SW 1271 (cell line): ENCODE measurements at places on chromosomes 2 and 18.

DNA sequence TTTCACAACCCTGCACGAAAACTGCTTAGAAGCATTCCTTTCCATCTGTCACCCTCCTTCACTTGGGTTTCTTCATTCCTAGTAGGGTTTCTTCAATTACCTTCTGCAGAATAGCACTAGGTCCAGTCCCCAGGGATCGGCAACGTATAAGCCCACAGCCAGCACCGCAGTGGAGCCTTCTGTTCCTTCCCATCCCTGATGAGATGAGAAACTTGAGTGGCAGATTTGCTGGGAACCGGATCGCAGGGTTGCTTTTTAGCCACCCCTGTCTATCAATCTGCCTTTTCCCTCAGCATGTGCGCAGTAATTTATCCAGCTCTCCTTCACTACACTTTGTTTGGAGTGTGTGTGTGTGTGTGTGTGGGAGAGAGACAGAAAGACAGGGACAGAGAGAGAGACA lies 94.2 kb downstream of the CD8B2 start:
- DNase-seq, result no peak

DNA sequence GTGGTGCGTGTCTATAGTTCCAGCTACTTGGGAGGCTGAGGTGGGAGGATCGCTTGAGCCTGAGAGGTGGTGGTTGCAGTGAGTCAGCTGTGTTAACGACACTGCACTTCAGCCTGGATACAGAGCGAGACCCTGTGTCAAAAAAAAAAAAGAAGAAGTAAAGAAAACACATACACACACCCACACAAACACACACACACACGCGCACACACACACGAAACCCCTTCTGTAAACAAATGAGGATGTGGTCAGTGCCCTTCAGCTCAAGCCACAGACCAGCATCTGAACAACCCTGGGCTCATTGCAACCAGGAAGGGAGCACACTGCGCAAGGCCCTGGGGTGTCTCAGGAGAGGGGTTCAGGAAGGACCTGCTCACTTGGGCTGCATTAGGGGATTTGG lies 47.9 kb upstream of the KCNF1 start:
- DNase-seq, result no peak

GRCh38 chr2:211751848-211752247 lies 786.8 kb downstream of the ERBB4 start:
- DNase-seq, result no peak

GRCh38 chr18:56326336-56327072 lies 311.9 kb downstream of the TXNL1 start:
- no peak for DNase-seq

DNA sequence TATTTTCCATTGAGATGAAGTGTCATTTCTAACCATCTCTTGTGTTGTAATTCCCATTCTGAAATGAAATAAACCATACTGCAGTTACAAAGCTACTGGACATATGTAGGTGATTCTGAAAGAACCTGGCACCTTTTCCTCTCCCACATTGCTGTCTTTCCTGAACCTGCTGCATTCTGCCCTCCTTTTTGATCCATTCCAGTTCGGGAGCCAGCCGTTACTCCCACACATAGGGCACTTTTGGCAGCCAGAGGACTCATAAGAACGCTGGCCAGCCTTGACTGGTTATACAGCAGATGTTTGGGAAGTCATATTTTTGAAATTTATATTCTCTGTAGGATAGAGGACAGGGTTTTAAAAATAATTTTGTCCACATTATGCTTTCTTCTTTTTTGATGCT lies 369.8 kb upstream of the CDH7 start:
- DNase-seq, result no peak

DNA sequence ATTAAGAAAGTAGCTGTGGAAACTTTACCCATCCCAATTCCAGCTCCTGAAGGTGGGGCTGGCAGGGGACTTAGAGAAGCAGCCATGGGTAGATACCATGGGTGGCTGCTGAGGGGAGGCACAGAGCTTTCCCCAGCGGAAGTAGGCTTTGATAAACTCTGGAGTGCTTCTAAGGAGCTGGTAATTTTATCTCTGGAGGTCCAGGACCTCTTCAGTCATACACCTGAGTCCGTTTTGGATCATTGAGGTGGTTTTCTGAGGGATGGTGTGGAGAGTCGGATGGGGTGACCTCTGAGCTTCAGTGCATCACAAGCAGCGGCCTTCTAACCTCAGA lies 36.7 kb upstream of the BMP10 start:
- DNase-seq, result no peak

GRCh38 chr2:53130441-53130943 lies 637.1 kb upstream of the CHAC2 start:
- DNase-seq, result no peak

DNA sequence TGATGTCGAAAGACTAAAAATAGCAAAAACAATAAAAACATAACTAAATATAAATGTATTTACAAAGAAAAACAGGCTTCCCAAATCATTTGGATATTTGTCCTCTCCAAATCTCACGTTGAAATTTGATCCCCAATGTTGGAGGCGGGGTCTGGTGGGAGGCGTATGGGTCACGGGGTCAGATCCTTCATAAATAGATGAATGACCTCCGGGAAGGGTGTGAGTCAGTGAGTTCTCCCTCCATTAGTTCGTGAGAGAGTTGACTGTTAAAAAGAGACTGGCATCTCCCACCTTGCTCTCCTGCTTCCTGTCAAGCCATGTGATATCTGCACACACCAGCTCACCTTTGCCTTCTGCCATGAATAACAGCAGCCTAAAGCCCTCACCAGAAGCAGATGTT lies 703.0 kb downstream of the TMEM182 start:
- no peak for DNase-seq

- no peak for DNase-seq
Observed at GRCh38 chr2:168191955-168192785, 55.2 kb downstream of the STK39 start.

DNA sequence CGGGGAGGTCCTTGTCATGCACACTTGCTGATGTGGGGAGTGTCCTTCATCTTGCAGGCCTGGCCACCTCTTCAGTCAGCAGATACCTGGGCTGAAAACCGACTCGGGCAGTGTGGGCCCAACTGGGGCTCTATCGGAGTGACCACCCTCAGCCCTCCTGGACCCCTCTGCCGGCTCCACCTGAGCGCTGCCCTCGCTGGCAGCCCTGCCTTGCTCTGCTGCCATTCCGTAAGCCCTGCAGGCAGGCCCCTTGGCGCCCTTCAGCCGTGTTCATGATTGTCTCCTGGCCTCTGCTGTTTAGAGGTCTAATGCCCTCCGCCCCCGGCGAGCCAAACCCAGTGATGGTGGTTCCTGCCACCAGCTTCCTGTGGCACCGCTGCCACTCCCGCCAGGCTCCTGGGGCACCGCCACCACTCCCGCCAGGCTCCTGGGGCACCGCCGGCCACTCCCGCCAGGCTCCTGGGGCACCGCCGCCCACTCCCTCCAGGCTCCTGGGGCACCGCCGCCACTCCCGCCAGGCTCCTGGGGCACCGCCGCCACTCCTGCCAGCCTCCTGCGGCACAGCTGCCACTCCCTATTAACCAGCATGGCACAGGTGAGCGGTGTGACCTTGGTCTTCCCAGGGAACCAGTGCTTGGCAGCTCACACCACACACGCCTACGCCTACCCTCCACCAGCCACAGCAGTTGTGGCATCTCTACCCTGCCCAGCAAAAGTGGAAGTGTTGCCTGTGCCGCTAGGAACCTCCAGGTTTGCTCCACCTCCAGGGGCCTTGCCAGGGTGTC lies 15.9 kb downstream of the CAPN10 start:
- DNase-seq, result no peak

DNA sequence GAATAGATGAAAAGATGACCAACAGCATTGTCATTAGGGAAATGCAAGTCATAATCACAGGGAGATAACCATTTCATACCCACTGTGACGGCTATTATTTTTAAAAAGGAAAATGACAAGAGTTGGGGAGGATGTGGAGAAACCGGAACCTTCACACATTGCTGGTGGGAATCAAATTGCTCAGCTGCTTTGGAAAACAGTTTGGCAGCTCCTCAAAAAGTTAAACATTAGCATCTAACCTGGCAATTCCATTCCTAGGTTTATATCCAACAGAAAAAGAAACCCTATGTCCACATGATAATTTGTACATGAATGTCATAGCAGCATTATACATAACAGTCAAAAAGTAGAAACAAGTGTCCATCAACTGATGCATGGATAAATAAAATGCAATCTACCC lies 58.2 kb downstream of the KCNG3 start:
- DNase-seq, result no peak

- DNase-seq, result no peak
Observed at GRCh38 chr2:102337481-102338386, 17.9 kb upstream of the IL18R1 start.

- no peak for DNase-seq
Observed at GRCh38 chr2:129055824-129056223, 737.2 kb upstream of the HS6ST1 start.

DNA sequence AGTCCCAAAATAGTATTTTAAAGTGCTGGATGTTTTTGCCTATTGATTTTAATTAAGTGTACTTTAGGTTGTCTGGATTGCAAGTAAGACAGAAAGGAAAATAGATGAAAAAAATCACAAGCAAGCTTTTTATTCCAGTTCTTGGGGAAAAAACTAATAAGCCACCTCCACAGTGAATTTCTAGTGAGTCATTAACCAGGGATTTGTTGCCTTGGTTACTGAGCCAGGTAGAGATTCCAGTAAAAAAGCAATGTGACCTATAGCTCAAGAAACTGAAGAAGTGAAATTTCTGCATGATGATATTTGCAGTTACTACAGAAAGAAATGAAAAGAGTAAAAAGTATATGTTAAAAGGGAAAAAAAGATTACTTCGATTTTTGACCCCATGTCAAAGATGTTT lies 160.6 kb downstream of the METTL4 start:
- no peak for DNase-seq

DNA sequence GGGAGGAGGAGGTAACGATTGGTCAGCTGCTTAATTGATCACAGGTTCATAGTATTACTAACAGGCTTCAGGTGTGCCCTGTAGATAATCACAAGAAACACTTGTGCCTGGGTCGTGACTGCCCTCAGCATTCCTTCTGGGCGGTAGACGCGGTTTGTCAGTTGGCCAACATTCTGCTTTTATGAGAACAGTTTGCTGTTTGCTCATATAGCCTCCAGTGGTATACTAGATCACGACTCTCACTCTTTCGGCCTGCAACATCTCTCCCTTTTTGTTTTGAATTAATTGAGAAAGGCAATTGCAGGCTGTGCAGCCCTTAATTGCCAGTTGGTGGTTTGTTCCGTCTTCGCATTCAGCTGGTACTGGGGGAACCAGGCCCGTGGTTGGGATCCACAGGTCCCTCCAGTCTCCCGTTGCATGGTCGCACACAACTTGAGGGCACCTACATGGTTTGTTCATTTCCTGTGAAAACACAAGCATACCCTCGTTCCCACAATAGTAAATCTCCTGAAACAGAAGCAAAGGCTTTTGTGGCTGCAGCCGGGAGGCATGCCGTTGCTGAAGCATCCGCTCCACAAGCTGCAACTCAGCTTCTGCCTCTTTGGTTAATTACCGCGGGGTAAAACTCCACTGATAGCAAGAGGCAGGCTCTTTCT lies 30.3 kb upstream of the GPR17 start:
- no peak for DNase-seq

- DNase-seq, result no peak
Observed at GRCh38 chr2:99480390-99480789, 9.4 kb downstream of the REV1 start.

GRCh38 chr2:212730994-212731393 lies 192.4 kb upstream of the ERBB4 start:
- no peak for DNase-seq

GRCh38 chr2:160581035-160581434 lies 87.4 kb upstream of the RBMS1 start:
- no peak for DNase-seq

GRCh38 chr2:196170213-196170605 lies 1.2 kb downstream of the STK17B start:
- DNase-seq, result no peak

GRCh38 chr2:18664421-18664820 lies 75.1 kb upstream of the NT5C1B start:
- no peak for DNase-seq

GRCh38 chr2:23286758-23287704 lies 97.9 kb upstream of the KLHL29 start:
- DNase-seq, result no peak

- DNase-seq, result no peak
Observed at GRCh38 chr2:156470975-156471583, 34.9 kb downstream of the GPD2 start.
